ENCODE measurements at places on chromosomes 5 and 9.

- DNase-seq, result no peak
Measured at GRCh38 chr5:142507531-142508372, 178.1 kb downstream of the FGF1 start.

DNA sequence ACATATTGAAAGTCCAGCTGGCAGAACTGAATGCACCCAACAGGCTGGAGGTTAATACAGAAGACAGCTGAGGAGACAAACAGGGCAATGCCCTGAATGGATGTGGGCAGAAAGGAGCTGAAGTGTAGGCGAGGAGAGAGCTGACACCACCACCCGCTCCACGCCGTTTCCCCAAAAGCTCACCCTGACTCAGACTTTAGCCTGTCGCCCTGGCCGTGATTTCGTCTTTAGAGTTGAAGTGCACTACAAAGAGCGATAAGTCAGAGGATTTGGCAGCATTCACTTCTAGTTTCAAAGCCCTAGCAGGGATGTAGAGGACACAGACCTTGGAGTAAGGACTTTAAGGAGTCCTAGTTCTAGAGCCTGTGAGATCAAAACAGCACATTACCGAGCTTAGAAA, 2.2 kb upstream of the ERAP1 start:
- DNase-seq, result no peak

DNA sequence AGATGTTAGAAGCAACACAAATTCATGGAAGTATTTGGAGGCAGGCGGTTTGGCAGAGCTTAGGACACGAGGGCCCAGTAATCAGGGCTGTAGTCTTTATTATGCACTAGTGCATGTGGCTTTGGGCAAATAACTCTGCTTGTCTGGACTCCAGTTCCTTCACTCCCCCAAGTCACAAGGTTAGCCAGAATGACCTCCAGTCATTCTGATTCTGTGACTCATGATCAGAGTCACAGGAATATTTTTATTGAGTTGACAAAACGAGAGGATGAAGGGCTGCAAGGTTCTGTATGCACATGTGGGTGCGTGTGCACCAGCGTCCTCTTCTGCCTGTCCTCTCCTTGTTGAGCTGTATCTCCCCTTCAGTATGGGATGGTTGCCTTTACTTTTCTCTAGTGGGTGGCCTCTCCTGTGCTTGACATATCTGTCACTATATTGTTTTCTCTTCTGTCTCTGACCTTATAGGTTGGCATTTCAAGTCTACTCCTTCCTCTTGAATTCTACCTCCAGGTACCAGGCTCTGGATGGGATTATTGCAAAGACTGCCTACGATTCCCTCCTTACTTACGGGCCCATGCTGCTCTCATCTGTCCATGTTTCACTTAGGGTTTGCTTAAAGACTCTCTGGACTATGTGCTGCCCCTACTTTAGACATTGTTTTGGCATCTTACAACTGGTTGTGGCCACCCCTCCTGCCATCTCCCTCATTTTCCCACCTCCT, 94.6 kb downstream of the KDM4C start:
- no peak for DNase-seq

- DNase-seq, result no peak
Measured at GRCh38 chr9:112135706-112136105, 39.4 kb downstream of the SUSD1 start.

DNA sequence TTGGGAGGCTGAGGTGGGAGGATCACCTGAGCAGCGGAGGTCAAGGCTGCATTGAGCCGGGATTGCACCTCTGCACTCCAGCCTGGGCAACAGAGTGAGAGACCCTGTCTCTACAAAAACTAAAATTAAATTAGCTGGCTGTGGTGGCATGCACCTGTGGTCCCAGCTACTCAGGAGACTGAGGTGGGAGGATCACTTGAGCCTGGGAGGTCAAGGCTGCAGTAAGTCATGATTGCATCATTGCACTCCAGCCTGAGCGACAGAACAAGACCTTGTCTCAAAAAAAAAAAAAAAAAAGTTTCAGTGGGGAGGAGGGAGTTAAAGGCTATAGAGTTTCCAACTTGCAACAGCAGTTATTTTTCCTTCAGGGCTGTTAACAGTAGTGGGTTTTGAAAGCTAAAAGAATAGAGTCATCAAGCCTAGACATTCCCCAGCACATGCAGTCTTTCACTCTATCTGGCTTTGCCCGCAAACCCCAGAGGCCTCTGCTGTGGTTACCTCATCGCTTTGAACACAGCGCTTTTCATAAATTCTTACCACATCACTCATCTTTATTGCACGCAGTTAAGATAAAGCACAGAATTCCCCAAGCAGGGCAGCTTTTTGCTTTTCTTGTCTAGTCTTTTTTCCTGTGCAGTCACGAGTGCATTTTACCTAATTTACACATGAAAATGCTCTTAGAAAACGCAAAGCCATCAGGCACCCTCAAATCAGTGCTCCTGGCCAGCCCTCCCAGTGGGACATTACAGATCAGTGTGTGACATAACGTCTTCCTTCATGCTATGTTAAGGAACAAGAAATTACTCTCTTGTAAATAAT, 8.7 kb upstream of the SLC2A8 start:
- peak; percentile 7 for DNase-seq

DNA sequence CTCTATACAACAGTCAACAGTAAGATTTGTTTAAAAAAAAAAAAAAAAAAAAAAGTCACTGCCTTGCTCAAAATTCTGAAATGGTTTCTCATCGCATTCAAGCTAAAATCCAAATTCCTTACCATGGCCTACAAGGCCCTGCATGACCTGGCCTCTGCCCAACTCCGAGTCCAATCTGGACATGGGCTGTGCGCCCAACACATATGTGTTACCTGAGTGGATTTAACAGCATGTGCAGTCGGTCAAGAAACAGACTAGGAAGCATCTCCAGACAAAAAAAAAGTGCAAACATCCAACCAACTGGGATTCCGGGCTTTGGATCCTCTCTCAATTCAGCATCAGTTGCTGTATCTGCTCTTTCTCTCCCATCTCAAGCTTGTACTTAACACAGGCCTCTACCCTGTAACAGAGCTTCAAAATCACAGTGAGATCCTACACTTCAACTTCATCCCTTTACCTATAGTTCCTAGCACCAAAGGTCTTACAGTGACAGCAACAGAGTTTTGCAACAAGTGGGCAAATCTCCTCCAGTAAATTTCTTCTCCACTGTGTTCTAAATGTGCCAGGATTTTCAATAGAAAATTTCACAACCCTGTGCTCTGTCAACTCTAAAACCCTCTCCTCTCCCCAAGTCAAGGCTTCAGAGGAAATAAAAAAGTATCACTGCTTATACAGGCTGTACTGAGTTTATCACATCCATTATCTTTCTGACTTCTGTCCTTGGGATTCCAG, 19.6 kb downstream of the ZNF608 start:
- no peak for DNase-seq

DNA sequence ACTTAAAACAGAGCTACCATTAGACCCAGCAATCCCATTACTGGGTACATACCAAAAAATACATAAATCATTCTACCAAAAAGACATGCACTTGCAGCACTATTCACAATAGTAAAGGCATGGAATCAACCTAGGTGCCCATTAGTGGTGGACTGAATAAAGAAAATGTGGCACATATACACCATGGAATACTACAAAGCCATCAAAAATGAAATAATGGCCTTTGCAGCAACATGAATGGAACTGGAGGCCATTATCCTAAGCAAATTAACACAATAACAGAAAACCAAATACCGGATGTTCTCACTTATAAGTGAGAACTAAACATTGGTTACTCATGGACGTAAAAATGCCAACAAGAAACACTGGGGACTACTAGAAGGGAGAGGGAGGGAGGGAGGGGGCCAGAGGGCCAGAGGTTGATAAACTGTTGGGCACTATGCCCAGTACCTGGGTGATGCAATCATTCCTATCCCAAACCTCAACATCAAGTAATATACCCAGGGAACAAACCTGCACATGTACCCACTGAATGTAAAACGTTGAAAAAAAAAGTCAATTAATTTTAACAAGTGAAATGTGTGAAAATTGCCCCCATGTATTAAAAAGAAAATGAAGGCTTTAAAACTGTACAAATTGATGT, 24.5 kb upstream of the GPR150 start:
- no peak for DNase-seq

DNA sequence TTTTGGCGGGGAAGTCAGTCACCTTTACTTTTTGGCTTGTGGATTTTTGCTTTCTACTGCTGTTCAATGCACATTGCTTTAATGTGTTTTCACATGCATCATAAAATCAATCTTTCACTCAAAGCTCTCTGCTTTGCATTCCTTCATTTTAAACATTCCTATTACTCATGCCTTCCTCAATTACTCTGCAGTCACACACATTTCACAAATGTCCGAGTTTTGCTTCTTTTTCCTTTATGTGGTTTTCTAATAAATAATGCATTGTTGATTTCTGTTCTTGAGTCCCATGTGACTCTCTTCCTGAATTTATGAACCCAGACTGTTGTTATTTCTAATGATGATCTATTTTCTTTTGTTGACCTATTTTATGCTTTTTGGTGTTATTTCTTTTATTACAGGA, 82.3 kb upstream of the EPB41L4B start:
- DNase-seq, result no peak

DNA sequence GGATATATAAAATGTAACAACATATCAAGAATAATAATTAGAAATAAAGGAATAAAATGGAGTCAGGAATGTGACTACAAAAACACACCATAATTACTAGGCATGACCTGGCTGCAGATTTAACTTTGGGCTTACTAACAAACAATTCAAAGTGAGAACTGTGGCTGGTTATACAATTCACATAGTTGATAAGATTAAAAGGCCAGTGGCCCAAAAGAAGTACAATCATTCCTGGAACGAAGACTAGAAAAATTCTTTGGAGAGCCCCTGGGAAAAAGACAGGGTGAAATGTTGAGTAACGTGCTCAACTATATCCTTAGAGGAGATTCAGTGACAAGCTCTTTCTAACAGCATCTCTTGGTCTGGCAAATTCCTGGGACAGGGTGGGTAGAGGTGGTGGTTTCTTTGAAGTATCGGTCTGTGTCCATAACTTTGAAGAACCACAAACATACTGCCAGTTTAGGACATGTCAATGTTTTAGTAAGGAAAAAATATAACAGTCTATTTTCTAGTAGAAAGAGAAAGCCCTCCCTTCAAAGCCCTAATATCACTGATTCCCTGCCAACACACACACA, 75.0 kb upstream of the IL6ST start:
- DNase-seq, result no peak

DNA sequence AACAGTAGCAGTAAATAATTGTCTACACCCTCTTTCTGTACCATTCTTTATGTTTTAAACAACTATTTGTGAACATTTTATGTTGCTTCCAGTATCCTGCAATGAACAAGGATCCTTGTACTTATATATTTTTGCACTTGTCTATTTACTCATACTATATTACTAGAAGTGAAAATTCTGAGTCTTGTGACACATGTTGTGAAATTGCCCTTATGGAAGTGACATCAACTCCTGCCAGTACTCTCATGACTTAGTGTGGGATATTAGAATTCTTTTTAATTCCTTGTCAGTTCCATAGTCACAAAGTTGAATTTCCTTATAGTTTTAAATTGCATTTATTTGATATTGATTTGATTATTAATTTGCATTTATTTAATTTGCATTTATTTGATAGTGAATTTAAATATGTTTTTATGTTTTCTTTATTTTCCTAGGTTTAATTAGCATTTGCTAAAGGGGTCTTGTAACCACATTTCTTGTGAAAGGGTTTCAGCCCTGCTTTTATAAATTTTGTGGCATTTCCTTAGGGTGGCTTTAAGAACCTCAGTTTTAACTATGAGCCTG, 27.7 kb downstream of the PARP8 start:
- DNase-seq, result no peak

- DNase-seq, result no peak
Measured at GRCh38 chr5:34891981-34892380, 23.3 kb downstream of the RAD1 start.

DNA sequence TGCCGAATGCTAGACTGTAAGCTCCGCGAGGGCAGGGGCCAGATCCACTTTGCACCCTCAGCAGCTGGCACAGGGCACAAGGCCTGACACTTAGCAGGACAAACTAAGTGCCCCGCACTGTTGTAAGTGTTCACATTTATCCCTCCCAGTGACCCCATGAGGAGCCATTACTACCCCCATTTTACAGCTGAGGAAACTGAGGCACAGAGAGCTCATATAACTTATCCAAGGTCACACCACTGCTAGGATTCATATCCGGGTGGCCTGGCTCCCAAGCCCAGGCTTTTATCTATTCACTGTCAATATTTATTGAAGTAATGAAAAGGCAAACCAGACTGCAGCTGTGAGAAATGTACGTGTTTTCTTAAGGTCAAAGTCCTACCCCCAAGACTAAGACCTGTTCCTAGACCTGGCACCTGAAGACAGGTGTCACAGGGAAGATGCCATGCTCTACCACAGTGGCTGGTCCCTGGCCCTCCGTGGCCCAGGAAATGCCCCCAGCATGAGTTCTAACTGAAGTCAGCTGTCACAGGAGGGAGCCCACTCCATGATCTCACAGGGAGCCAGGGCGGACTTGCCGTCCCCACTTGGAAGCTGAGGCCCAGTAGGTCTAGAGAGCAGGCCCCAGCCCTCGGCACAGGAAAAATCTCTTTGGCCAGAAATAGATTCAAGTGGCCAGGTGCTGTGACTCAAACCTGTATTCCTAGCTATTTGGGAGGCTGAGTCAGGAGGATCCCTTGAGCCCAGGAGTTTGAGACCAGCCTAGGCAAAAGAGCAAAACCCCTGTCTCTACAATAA, 74.7 kb upstream of the IL17B start:
- DNase-seq, result no peak

GRCh38 chr5:5616247-5616895, 193.9 kb downstream of the ICE1 start:
- DNase-seq, result no peak

DNA sequence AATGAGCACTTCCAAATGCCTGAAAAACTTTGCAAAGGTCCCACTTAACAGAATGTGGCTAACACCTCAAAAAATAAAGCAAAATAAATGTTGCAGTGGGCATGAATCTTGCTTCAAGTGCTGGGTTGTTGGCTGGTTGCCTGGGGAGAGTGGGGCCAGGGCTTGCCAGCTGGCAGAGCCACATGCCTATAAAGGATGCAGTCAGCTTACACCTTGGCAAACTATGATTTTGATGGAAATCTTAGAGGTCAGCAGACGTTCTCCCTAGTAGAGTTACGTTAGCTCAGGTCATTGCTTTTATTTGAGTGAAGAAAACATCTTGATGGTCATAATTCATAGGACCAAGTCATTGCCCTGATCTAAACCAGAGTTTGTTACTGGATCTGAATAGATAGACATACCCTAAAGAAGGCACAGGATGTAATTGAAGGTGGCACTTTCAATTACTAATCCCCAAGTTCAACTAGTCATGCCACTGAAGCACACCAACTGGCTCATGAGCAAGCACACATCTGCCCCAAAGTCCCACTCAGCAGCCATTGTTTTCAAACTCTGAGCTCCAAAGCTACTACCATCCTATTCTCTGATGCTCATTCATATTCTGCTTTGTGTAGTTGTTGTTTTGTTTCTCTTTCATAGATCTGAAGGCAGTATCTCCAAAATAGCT, 51.2 kb upstream of the ZSWIM6 start:
- DNase-seq, result no peak

GRCh38 chr5:138962614-138963370, 87.7 kb upstream of the LRRTM2 start:
- DNase-seq, result no peak

Measured in NCI-H1048 (cell line).